Activated naive CD4-positive, alpha-beta T cell treated with anti-CD3 and anti-CD28 coated beads for 36 hours (primary cell): ENCODE measurements at places on chromosomes 2 and 18. TPM values are rescaled to one million over a fixed set of nuclear protein-coding genes. Genes with fewer than 3 reads are reported as not detected.

Gene PLCL1
- total RNA-seq, result 3.5 TPM

Gene SP140
- total RNA-seq, result 98.8 TPM

Gene SPOPL
- total RNA-seq, result 8.4 TPM

Gene ITGAV
- 5.0 TPM for total RNA-seq

Gene PASK
- 71.5 TPM for total RNA-seq

DNA sequence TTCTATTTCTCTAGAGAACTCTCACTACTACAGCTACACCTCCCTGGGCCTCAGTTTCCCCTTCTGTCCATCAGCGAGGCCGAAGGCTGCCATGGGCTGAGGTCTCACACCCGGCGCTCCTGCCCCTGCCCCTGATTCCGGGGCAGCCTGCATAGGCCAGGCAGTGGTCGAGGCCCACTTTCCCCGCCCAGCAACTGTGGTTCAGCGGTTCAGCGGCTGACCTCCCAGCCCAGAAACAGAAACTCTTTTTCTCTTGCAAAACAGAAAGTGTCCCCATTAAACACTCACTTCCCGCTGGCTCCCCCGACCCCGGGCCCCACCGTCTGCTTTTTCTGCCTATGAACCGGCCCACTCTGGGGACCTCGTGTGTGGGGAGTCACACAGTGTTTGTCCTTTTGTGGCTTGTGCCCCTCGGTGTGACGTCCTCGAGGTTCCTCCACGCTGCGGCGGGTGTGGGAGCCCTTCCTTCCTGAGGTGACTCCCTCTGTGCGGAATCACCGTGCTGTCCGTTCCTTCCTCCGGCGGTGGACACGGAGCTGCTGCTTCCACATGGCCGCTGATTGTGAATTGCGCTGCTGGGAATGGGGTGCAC, 16.0 kb downstream of the PDCD1 start:
- peak; percentile 44 for DNase-seq

DNA sequence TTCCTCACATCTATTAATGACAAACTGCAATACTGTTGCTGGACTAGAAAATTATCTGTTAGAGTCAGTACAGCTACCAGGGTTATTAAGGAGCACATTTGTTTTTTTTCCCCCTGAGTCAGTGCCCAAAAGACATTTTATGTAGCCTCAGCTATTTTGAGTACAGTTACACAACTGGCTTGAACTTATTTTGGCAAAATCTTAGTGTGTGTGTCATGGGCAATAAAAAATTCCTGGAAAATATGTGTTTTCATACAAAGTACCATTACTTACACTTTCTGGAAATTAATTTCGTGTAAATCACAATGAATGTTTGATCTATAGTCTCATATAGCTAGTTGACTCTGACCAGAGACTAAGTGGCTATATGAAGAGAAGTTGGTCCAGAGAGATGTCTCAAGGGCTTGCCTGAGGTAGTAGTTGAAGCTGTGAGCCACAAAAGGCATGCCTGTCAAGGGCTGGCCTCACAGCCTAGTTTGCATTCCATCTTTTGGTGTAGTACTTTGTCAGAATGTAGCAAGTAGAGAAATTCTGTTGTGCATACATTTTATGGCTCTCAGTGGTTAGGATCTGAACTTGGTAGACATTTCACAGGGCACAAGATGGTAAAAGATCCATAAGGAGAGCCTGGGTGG, 283.4 kb downstream of the MTX2 start:
- no peak for DNase-seq

DNA sequence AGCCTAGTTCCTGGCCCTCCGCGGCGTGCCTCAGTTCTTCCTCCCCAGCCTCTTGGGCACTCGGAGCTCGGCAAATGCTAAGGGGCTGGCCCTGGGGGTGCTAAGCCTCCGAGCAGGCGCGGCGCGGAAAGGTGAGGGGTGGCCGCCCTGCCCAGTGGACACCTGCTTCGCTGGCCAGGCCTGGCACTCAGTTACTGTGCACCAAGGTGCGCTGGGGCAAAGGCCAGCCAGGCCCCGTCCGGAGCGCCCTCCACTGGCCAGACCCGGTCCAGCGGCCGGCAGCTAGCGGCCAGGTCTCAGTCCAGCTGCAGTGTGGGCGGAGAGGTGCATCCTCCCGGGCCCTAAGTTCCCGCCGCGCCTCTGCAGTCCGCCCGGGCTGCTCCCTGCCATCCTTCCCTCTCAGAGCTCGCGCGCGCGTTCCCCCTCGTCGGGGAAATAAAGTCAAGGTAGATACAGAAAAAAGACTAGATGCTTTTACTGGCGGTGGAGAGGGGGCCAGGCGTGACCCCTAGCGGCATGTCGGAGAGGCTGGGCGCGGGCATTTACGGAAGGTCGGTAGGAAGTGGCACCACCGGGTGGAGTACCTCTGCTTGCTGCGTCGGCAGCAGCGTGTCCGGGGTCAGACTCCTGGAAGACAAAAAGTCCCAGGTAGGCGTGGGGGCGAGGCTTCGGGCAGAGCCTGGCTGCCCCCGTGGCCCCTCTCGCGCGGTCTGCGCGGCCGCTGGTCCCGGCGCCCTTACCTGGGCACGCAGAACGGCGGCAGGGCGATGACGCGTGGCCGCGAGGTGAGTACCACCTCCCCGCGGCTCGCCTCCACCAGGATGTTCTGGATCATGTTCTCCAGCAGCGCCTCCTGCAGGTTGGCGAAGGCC, 9.4 kb upstream of the CRYBA2 start:
- DNase-seq, result peak; percentile 76

- no peak for DNase-seq
Observed at GRCh38 chr2:184562532-184562931, 35.8 kb upstream of the ZNF804A start.

DNA sequence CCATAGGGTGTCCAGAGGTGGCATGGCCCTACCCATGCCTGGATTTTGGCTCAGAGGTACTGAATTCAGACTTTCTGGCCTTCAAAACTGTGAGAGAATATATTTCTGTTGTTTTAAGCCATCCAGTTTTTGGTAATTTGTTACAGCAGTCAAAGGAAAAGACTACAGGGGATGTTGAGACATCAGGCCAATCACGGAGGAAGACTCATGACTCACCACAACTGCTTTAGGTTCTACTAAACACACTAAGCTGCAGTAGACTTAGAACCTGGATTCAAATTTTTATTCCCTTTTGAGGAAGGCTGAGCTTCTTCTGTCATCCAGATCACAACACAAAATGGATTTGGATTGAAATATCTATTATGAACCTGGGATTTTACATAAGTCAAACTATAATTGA, 12.0 kb upstream of the C2orf66 start:
- DNase-seq, result no peak

DNA sequence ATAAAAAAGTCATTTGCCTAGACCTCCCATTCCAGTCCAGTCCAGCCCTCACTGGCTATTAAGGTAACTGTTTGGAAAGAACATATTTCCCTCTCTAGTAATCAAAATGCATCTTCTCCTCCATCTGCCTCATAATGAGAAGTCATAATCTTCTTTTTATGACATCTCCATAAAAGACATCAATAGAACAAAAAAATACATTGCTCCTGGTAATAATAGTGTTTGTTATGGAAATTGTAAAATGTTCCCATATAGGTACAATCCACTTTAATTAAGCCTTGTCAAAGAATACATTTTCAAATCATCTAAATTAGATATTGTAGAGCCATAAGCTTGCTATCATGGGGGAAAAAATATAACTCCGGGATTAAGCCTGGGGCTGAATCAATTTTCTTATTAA, 461.6 kb downstream of the LRATD1 start:
- DNase-seq, result no peak

DNA sequence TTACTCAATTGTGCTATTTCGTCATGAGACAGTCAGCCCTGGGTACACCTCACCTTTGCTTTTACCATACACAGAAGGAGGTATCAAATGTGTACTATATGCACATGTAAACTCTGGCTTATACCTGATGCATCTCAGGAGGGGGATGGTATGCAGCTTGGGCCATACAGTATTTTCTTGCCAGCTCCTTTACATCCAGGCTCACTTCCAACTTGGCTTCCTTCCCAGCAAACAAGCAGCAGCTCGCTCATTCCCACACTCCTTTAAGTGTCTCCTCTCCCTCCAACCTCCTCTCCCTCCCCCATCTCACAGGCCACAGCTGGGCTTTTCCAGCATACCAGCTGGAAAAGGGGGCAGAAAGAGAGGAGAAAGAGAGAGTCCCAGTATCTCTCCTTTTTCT, 9.6 kb downstream of the MARCHF4 start:
- no peak for DNase-seq

DNA sequence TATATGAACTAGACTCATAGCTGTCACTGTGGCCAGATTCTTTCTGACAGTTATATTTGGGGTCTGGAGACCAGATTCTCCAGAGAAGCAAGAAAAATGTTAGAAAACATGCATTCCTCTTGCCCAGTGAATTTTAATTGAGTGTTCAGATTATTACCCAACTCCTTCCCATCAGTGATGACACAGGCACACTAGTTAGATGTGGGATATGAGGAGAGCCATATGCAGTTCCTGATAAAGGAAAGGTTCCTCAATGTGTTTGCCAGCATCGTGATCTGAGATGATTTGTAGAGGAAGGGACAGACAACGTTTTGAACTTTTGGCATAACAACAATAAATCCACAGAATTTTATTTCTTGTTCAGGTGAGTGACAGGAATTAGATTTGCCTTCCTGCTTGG, 308.6 kb downstream of the PIEZO2 start:
- no peak for DNase-seq

DNA sequence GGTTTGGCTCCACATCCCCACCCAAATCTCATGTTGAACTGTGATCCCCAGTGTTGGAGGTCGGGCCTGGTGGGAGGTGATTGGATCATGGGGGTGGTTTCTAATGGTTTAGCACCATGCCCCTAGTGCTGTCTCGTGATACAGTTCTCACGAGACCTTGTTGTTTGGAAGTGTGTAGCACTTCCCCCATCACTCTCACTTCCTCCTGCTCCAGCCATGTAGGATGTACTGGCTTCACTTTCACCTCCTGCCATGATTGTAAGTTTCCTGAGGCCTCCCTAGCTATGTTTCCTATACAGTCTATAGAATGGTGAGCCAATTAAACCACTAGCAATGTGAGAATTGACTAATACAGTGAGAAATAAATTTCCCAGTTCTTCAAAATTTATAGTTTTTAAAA, 325.9 kb downstream of the FSIP2 start:
- no peak for DNase-seq

DNA sequence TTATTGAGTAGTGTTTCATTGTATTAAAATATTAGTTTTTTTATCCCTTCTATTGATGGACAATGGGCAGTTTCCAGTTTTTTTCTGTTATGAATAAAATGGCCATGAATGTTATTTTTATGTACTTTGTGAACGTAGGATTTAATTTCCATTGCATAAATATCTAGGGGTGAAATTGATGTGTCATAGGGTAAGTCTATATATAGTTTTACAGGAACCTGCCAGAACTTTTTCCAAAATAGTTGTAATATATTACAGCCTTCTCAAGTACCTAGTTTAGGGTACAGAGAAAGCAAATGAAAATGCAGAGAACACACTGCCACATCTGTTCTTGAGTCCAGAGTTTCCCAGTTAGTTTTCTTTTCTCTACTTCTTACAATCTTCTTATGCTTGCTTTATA, 378.6 kb downstream of the MEIS1 start:
- no peak for DNase-seq

DNA sequence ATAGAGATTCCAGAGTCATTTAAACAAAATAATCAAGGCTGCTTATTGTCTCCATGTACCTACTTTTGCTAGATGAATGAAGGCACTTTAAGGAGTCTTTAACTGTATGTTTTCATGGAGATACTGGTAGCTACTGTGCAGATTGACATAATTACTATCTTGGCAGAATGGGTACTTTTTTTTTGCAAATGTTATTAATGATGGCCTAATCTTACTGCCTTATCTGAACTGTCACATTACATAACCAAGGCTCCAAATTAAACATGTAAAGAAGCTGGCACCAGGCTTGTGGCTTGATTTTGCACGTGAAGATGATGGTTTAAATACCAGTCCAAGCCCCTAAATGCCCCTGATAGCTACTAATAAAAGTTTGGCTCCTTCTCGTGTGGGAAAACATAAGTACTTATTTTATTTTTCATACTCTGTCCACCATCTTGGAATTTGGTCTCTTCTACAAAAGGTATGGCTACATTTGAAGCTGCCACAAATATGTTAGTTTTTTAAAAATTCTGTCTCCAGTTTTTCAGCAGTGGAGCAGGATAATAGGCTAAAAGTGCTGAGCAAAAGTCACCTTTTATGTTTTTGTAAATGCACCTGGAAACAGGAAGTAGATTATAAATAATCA, 4.1 kb downstream of the TRIB2 start:
- no peak for DNase-seq
